ENCODE measurements at places on chromosomes 2 and 18.

GRCh38 chr2:168130346-168130745, 117.0 kb downstream of the STK39 start:
- DNase-seq = no peak

- no peak for DNase-seq
Observed at GRCh38 chr2:229425598-229425997, 154.5 kb upstream of the PID1 start.

DNA sequence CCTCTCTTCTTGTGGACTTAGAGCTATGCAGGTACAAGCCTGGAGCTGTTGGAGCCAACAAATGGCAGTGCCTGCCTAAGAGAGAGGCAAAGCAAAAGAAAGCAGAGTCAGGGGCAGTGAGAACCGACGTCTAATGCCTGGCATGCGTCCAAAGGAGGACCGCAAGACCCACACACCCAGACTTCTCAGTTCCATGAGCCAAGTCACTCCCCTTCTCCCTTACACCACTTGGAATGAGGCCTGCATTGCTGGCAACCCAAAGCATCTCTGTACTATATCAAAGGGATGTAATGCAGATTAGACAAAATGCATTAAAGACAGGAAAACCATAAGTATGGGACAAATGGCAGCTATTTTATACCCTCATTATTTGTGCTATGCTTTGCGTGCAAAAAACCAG, 49.9 kb upstream of the RNU4ATAC start:
- no peak for DNase-seq

DNA sequence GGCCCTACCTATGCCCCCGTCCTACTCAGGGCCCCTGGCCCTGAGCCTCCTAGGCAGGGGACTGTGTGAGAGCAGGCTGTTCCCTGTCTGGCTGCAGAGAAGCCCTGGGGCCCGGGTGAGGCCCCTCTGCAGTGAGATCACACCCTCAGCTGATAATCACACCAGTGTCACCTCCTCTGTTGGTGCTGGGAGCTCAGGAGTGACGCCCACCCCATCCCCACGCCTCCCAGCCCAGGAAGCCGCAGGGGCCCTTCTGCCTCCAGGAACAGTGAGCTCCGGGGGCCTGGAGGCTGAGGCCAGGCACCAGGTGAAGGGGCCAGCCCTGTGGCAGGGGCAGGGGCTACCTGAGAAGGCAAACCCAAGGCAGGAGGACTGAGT, 20.0 kb downstream of the KCNIP3 start:
- no peak for DNase-seq

DNA sequence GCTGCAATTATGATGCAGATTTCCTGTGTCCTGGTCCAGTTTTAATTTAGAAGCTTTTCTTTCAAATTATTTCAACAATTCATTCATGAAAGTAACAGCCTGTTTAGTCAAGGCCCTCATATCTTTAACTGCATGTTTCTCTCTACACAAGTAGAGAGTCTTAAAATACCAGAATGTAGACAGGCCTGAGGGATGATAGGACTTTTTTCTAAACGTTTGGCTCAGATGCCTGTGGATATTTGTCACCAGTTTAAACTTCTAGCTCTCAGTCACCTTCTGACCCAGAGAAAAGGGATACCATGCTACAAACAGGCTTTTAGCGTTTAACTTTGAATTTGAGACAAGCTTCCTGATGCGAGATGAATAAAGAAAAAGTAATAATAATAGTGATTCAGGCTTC, 15.7 kb downstream of the COL5A2 start:
- DNase-seq = no peak

GRCh38 chr2:179932786-179933185, 71.4 kb upstream of the ZNF385B start:
- no peak for DNase-seq

GRCh38 chr2:67463810-67464209, 66.7 kb downstream of the ETAA1 start:
- no peak for DNase-seq

DNA sequence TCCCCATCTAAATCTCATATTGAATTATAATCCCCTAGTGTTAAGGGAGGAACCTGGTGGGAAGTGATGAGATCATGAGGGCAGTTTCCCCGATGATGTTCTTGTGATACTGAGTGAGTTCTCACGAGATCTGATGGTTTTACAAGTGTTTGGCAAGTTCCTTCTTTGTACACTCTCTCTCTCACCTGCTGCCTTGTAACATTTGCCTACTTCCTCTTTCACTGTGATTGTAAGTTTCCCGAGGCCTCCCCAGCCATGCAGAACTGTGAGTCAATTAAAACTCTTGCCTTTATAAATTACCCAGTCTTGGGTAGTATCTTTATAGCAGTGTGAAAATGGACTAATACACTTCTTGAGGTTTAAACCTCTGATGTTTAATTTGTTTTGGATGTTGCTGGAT, 177.5 kb downstream of the CD8B2 start:
- DNase-seq = no peak

GRCh38 chr2:63055226-63056106, 4.8 kb downstream of the OTX1 start:
- DNase-seq = peak; percentile 29

GRCh38 chr18:25144820-25145219, 207.1 kb downstream of the ZNF521 start:
- no peak for DNase-seq

DNA sequence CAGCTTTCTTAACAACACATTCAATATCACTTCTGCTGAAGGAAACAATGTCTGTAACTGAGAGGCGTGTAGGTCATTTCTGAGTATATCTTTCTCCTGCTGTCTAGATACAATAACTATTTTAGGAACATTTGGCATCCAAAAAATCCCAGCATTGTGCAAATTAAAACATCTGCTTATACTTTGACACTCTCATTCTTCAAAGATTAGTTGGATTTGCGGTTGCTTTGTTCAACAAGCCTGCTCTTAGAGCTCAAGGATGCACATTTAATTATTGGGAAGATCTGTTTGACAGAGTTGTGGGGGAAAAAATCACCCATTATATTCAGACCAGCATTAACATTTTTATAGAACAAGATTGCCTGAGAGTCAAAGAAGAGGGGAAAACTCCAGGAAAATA, 449.5 kb upstream of the HNRNPA3 start:
- no peak for DNase-seq

DNA sequence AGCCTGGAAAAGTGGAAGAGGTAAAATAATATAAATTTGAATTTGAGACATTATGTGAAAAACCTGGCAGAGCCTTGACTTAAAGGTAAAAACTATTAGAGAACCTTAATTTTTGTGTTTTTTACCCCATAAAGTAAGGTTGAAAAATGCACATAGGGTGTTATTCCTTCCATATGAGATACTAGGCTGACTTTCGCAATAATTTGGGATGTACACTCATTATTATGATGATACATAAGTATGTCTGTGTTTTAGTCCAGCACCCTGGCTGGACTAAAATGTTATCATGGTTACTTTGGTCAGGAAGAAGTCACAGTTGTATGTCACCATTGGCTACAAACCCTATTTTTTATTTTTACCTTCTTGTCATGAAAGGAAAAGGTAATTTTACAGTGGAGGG, 19.8 kb downstream of the NEMP2 start:
- no peak for DNase-seq

- DNase-seq = no peak
Observed at GRCh38 chr2:133888107-133888506, 319.8 kb upstream of the NCKAP5 start.

- DNase-seq = no peak
Observed at GRCh38 chr2:238998801-238999200, 150.9 kb downstream of the TWIST2 start.

GRCh38 chr2:64133828-64134227, 10.4 kb downstream of the PELI1 start:
- DNase-seq = no peak

DNA sequence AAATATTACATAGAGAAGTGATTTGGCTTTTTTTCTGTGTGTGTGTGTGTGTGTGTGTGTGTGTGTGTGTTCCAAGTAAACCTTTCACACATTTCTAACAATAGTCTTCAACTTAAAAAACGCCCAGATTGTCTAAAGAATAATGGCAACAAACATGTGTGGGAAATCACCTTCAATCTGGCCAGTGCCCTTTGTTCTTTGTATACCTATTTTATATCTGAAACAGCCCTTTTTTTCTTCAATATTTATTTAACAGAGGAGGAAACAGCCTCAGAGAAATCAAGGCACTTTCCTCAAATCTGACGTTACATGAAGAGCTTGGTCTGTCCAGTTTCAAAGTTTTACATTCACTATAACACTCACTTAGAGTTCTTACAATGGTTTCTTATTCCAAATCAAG, 25.3 kb downstream of the CCDC195 start:
- no peak for DNase-seq

GRCh38 chr18:23311351-23312121, 141.6 kb upstream of the RIOK3 start:
- DNase-seq = no peak

DNA sequence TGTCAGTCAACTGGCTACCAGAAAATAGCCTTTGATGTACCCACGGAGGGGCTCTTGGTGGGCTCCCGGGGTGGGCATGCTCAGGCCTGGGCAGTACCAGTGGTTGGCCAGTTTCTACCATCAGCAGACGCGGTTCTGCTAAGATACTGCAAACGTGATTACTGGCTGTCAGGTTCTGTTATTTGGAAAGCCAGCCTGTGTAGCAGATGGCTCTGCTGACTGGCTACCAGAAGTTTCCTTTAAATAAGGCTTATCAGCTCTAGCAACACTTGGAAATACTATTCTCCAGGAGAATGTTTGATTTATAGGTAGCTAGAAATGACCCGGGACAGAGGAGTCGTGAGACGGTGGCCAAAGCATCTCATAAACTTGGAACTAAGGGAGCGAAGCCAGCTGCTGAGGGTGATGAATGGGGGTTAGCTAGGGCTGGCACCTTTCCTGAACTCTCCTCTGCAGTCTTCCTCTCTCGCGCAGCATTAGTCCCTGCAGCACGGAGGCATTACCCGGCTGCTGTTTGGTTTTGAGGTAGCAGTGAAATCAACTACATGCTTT, 171.9 kb downstream of the AGAP1 start:
- DNase-seq = no peak

DNA sequence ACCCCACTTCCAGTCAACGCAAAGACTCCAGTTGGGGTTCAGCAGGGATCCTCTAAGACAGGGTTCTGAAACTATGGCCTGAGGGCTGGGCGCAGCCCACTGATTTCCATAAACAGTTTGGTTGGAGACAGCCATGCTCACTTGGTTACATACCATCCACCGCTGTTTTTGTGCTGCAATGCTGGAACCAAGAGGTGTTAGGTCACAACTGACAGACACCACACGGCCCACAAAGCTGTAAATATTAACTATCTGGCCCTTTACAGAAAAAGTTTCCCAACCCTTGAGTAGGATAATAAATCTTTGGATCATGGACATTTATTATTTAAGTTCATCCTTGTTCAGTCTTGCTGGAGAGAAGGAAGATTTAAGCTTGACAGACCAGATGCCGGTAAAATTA, 8.4 kb upstream of the CD226 start:
- no peak for DNase-seq

Data from GM20000 (cell line).